ENCODE measurements at places on chromosomes 3 and 15.
A peak's percentile ranks its signal among the peaks of the same experiment; 100 is the strongest.

DNA sequence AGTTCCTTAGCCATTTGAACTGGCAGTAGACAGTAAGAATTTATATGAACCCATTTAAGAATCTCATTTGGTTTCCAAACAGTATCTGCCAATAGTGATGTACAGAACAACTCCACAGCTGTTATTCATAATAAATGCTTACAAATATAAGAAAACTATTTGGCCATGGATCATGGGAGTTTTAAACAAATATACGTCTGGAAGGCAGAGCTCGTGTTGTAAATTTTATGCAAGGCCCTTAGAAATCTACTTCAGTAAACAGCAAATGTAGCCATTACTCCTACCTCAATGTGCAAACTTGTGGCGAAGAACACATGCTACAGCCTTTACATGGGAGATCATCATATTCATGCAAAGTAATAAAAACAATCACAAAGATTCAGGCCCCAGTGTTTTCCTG lies 65.3 kb upstream of the NANOGP8 start:
- DNase-seq = no peak

DNA sequence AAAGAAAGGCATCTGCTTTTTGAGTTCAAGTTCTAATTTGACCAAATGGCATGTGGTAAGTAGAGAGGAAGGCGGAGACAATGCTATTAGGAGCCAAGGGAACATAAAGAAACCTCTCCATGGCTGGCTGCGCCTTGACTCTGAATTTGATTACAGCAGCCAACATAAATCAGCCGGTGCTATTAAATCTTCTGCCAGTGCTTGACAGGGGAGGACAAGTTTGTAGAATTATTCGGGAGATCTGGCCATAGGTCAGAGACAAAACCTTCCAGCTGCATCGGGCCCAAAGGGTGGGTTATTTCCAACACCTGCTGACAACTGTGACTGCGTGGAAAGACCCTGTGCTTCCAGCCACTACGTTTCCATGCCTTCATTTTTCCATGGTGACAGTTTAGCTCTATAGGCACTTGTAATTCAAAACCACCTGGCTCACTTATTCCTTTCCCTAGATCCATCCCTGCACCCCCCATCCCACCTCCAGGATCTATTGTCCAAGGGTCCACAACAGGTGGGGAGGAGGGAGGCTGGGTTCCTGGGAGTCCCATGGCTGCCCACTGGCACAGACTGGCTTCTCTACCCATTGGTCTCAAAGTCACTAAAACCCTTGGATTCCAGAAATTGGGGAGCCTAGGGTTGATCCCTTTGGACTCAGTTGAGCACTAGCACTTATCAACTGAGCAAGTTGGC lies 15.9 kb downstream of the COLQ start:
- DNase-seq = no peak

DNA sequence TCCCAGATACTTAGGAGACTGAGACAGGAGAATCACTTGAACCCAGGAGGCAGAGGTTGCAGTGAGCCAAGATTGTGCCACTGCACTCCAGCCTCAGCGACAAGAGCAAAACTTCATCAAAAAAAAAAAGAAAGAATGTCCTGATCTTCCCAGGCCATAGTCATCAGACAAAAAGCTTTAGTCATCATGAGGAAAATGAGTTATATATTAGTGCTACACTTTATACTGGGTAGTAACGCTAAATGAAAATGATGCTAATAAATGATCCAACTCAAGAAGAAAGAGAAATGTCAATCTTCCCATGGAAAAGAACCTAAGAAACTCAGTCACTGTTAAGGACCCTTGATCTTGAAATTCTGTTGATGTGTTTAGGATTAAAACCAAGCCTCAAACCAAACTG lies 26.3 kb upstream of the TRIM59 start:
- no peak for DNase-seq

DNA sequence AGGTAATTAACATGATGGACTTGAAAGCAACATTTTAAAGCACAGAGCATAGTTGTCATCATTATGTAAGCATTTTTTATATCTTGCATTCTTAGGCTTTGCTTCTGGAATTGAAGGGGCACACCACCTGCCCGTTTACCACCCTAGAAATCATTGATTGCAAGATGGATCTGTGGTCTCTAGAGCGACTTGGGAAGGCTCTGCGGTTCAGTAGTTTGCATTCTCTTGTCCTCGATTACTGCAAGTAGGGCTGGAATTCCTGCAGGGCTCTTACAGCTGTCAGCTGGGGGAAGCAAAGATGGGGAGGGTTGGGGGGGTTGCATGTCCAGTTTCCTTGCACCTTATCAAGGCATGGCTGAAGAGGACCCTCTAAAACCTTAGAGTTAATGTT lies 56.7 kb upstream of the RNF7 start:
- no peak for DNase-seq

- DNase-seq = no peak
Observed at GRCh38 chr3:117126460-117126859, 416.9 kb downstream of the TUSC7 start.

- peak; percentile 14 for DNase-seq
Observed at GRCh38 chr15:62665449-62665848, 377.1 kb upstream of the TPM1 start.

DNA sequence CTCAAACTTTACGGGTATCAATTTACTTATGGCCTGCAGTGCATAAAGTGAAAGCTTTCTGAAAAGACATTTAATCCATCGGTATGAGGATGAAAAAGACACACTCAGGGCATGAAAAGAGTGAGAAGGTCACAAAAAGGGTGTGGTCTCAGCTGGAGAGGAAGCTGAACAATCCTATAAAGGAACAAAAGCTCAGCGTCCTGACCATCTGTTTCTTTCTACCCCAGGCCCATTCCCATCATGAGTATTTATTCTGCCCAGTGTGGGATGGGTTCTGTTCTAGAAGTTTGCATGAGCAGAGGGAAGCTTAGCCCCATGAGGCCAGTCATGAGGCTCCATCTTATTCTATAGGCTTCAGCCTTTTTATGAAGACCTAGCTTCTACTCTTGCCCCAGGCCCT lies 144.6 kb downstream of the LPP start:
- no peak for DNase-seq

- DNase-seq = no peak
Observed at GRCh38 chr3:41202834-41203345, 3.6 kb downstream of the CTNNB1 start.

- no peak for DNase-seq
Observed at GRCh38 chr15:94297558-94297957, 66.2 kb downstream of the MCTP2 start.

GRCh38 chr3:42229942-42230688 lies 35.9 kb downstream of the CCK start:
- DNase-seq = no peak

- DNase-seq = no peak
Observed at GRCh38 chr3:156148946-156149381, 28.6 kb downstream of the KCNAB1 start.

DNA sequence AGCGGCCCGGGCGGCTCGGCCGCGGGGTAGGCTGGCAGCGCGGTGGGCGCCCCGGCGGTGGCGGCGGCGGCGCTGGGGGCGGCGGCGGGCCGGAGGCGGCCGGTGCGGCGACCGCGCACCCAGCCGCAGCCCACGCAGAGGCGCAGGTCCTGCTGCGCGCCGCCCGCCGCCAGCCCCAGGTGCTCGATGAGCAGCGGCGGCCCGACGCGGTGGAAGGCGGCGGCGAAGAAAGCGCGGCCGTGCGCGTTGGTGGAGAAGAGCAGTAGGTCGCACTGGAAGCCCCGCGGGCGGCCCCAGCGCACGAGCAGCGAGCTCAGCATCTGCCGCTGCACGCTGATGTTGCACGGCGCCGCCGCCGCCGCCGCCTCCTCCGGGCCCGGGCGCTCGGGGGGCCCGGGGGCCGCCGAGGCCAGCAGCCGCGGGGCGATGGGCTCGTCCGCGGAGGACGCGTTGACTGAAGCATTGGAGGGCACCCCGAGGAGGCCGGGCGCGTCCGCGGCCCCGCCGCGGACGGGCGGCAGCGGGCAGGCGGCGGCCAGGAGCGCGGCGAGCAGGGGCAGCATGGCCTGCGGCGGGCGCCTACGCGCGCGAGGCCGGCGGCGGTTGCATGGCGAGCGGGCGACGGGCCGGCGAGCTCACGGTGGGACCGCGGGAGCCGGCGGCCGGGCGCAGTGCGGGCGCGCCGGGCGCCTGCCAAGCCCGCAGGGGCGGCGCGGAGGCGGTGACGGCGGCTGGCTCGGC lies 452 bp downstream of the TMEM158 start:
- no peak for DNase-seq

DNA sequence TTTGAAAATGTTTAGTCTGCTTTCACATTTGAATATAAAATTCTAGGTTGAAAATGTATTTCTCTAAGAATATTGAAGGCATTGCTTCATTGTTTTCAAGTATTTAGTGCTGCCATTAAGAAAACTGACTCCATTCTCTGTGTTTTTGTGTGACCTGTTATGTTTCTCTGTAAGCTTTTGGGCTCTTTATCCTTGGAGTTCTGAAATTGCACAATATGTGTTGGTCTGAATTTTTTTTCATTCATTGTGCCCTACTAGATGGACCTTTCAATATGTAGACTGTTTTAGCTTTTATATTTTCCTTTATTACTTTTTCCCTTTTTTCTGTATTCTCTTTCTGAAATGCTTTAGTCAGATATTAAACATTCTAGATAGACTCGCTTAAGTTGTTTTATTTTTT lies 22.2 kb downstream of the FAM98B start:
- DNase-seq = no peak

GRCh38 chr3:9028134-9028533 lies 64.9 kb upstream of the RAD18 start:
- DNase-seq = no peak

- no peak for DNase-seq
Observed at GRCh38 chr15:99437315-99438223, 128.2 kb upstream of the MEF2A start.

DNA sequence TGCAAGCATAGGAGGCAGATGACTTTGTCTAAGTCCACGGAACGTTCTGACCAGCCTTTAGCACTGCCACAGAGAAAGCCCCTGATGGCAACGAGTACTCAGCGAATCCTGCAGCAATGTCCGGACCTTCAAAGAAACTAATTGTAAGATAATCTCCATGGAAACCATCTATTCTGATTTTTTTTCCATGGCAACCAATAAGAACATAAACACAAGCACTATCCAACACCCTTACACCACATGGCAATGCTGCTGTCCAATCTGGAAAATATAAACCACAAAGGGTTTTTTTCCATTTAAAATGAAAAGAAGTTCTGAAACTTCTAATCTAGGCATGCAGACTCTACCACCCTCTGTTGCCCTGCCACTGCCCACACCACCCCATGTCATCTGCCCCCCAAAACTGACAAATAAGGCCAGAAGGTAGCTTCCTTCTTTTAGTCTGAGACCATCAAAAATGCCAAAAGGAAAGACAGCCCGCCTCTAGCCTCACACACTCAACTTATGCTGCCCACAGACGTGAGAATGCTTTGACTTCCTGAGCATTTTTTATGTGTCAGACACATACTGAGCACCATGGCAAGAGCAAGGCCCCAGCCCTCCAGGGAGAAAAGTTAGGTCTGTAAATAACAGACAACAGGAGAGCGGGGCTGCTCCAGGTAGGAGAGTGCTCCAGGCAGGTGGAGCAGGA lies 44.5 kb downstream of the POC1A start:
- no peak for DNase-seq

- no peak for DNase-seq
Observed at GRCh38 chr15:29638011-29638410, 184.3 kb downstream of the TJP1 start.

DNA sequence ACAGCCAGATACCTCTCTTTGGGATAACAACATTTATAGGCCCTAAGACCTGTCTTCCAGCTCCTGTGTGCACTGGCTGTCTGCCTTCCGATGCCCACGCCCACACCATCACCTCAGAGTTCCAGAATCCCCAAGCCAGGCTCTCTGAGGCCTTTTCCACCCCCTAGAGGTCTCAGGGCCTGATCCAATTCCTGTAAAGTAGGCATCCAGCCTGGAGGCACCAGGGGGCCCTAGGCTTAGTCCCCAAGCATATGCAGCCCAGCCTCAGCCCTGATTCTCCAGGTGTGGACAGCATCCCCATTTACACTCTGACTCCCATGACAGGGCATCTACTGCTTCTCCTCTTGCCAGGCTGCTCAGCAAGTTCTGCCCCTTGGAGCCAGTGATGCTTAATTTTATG lies 72.7 kb upstream of the CORO2B start:
- no peak for DNase-seq

GRCh38 chr15:73650416-73651126 lies 17.4 kb upstream of the NPTN start:
- no peak for DNase-seq

DNA sequence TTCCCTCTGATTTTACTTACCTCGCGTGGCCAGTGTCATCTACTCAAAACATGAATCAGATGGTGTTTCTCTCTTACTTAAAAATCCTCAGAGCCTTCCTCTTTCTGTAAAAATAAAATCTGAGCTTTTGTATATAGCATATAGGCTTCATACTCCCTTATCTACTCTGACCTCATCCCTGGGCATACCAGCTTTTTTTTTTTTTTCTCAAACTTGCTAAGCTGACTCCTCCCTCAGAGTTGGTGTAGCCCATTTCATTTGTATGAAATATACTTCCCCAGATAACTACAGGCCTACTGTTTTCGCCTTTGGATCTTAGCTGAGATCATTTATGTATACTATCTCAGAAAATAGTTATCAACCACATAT lies 648.9 kb upstream of the ALCAM start:
- no peak for DNase-seq

GRCh38 chr3:152524198-152525140 lies 255.7 kb downstream of the MBNL1 start:
- peak; percentile 27 for DNase-seq

GRCh38 chr3:64257100-64257755 lies 32.0 kb upstream of the PRICKLE2 start:
- no peak for DNase-seq

DNA sequence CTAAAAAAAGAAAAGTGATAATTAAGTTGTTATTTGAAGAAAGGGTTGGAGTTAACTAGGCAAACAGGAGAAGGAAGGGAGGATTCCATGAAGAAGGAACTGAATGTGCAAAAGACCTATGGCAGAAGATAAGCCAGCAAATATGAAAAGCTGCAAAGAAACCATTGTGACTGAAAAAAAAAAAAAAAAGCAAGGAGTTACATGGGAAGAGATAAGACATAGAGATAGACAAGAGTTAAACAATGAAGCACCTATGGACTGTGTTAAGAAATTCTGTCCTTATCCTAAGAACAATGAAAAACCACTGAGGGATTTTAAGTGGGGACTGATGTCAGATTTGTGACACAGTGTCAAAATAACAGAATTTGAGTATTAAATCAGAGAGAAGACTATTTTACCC lies 17.0 kb downstream of the ZNF280D start:
- no peak for DNase-seq

- no peak for DNase-seq
Observed at GRCh38 chr3:67484085-67484484, 170.3 kb downstream of the SUCLG2 start.

GRCh38 chr3:145032791-145033190 lies 1061.2 kb downstream of the DIPK2A start:
- no peak for DNase-seq

DNA sequence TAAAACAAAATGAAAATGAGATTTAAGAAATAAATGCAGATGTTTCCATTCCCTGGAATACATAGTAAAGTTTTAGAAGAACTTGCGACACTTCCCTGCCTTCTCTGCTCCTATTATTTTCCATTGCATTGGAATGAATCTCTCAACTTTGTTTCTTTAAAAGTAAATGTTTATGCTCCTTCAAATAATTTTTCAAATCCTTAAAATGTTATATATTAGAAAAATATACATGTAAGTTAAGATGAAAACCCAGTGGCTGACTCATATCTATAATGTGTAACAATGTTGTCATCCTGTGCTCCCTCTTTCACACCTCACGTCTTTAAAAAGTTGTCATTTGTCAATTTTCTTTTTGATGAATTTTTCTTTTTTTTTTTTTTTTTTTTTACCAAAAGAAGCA lies 3.6 kb downstream of the RBMS3 start:
- DNase-seq = no peak
